ENCODE measurements at places on chromosomes 3 and 15. TPM values are rescaled to one million over a fixed set of nuclear protein-coding genes. Genes with fewer than 3 reads are reported as not detected.
A peak's percentile ranks its signal among the peaks of the same experiment; 100 is the strongest.

GRCh38 chr15:33048255-33048654 is 146.3 kb downstream of the FMN1 start:
- no peak for DNase-seq

GRCh38 chr3:86830566-86830965 is 160.4 kb downstream of the VGLL3 start:
- no peak for DNase-seq

DNA sequence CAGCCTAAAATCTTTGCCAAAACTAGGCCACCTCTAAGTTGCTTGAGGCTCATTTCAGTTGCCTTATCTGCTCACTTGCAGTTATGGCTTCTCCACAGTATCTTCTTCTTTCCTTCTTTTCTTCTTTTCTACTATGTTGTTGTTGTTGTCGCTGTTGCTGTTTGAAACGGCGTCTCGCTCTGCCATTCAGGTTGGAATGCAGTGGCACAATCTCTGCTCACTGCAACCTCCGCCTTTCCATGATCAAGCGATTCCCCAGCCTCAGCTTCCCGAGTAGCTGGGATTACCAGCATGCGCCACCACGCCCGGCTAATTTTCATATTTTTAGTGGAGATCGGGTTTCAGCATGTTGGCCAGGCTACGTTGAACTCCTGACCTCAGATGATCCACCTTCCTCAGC is 210.8 kb upstream of the NR2F2 start:
- no peak for DNase-seq

Gene ADAMTS7
- 7.4 TPM for total RNA-seq

DNA sequence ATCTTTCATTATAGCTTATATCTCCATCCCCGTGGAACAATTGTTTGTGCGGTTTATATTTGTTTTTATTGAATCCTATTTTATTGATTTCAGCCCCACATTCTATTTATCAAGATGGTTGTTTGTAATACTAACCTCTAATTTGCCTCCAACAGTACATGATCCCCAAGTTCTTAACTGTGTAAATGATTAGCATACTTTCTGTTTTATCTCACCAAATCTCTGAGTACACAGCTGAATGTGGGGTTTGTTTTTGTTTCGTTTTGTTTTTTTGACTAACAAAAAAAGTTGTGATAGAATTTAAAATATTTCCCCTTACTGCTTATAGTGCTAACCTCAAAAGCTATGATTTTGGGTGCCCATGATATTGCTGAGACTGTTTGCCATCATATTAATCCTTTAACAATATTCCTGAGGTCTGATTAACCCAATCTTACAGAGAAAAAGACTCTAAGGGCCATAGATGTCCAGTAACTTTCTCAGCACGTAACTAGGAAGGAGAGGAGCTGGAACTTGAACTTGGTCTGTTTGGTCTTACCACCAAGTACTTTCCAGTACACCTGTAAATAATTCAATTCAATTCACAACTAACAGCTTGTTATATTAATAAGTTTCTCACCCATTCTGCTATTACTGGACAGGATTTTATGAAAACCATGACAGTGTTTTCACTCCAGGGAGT is 789.8 kb downstream of the TUSC7 start:
- DNase-seq = no peak

Gene DENND4A
- total RNA-seq = 48.2 TPM

DNA sequence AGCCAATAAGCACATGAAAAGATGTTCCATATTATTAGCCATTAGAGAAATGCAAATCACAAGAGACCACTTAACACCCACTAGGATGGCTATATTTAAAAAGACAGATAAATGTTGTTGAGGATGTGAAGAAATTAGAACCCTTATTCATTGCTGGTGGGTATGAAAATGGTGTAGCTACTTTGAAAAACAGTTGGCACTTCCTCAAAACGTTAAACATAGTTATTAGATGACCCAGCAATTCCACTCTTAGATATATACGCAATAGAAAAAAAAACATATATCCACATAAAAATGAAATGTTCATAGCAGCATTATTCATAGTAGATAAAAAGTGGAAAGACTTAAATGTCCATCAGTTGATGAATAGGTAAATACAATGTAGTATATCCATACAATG is 47.1 kb upstream of the TERB2 start:
- DNase-seq = no peak

GRCh38 chr3:39241561-39241960 is 38.3 kb downstream of the CX3CR1 start:
- DNase-seq = no peak

- DNase-seq = no peak
These were observed 62.3 kb downstream of the UBP1 start for GRCh38 chr3:33377931-33378330.

GRCh38 chr3:189355115-189355480 is 183.3 kb downstream of the TPRG1 start:
- DNase-seq = no peak

- peak; percentile 92 for DNase-seq
These were observed 2.8 kb downstream of the C15orf39 start for GRCh38 chr15:75204340-75205063.

- no peak for DNase-seq
These were observed 2.2 kb upstream of the C15orf39 start for GRCh38 chr15:75199357-75199940.

Gene SUSD5
- 0.66 TPM for total RNA-seq

DNA sequence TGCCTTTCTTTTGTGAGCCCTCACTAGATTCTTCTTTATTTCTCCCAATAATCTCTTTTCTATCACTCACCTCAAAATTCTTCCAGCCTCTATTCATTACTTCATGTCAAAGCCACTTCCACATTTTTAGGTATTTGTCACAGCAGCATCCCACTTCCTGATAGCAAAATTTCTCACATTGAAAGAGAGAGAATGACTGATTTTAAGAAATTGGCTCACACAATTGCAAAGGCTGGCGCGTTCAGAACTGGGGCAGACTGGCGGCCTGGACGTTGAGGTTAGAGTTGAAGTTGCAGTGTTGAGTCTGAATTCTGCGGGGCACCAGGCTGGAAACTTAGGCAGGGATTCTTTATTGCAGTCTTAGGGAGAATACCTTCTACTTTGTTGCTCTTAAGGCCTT is 117.9 kb downstream of the LRRC28 start:
- DNase-seq = no peak

Gene OTOL1
- not detected for total RNA-seq

DNA sequence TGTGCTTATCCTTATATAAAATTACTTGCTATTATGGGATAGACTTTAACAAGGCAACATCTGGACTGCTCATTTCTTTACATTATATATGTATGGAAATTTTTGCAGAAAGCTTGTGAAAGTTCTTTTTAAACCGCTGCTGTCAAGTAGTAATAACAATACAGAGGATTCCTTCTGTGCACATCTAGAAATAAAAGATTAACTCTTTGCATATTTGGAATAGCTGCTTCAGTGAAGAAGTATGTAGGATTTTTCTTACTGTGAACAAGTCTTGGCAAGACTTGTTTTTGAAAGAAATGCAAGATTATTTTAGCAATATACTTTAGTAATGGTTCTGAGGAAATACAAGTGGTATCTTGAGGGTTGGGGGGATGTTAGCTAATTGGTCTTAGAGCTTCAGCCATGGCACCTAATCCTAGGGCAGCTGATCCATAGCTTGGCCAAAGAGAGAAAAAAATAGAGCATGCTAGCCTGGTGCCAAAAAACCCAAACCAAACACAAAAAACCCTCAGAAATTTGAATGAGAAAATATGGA is 4.3 kb downstream of the PRKCI start:
- no peak for DNase-seq

Gene SCN11A
- total RNA-seq = 0.48 TPM

DNA sequence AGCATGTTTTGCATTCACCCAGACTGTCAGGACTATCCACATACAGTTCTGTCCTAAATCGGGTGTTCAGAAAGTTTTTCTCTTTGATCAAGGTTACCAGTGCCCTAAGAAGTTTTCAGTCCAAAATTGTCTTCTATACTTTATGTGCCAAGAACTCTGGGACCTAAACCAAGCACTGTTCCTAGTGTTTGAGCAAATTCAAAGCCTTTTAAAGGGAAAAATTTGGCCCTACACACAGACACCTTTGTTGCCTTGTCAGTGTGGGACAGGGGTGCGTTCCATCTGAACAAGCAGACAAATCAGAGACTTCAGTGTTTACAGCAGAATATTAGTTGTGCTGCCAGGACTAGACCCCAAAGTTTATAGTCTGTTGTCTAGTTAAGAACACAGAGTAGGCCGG is 50.6 kb downstream of the DGKG start:
- DNase-seq = no peak

DNA sequence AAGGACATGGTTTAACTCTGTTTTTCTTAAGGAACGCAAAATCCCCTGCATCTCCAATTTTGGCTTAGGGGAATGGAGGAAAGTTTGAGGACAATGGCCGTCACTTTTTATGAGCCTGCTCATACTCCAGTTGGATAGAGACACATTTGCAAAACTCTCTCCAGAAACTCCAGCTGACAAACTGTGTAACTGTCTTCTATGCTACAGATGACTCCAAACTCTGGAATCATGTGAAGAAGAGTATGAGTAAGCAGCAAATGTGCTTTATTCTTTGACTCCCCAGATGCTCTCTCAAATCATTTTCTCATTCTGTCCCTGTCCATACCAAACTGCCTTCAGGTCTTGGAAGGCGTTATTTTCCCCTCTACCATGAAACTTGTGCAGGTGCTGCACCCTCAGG is 226.5 kb upstream of the GPR149 start:
- DNase-seq = no peak

GRCh38 chr3:128491941-128492670 is 895 bp downstream of the GATA2 start:
- no peak for DNase-seq

GRCh38 chr15:57769266-57769665 is 62.8 kb downstream of the POLR2M start:
- DNase-seq = no peak

- no peak for DNase-seq
These were observed 101.2 kb downstream of the TCF12 start for GRCh38 chr15:57019496-57020160.

DNA sequence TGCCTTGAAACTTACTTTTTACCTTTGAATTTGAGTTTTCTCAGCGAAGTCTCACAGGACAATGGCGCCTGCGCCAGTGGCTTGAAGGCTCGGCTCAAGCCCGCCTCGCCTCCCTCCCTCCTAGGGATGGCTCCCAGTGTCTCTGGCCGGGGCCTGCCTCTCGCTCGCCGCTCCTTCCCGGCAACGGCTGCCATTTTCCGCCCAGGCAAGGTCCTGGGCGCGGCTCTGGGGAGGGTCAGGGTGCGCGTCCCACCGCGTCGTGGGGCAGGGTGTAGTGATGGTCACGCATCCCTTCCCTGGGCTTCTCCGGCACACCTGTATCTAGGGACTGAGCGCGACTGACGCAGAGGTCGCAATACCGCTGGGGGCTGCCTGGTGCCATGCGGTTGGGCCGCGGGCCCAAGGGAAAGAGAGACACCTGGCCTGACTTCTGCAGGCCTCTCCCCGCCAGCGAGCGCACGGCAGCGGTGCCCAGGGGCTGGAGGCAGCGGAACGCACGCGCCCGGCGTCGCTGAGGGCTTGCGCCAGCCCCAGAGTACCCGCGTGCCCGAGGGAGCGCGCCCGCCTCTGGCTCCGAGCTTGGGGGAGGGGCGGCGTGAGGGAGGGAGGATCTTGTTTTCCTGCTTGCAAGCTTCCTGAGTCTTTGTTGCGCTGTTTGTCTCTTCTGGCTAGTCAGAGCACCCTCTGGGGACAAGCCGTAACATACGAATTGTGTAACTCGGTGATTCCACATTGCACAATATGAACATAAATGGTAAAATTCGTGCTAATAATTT is 20.7 kb upstream of the FEM1B start:
- peak; percentile 92 for DNase-seq

Gene POLG
- 50.6 TPM for total RNA-seq
